ENCODE measurements at places on chromosomes 6 and 20.
A peak's percentile ranks its signal among the peaks of the same experiment; 100 is the strongest.

- peak; percentile 100 for DNase-seq
Measured at GRCh38 chr20:45779011-45779915, 12.4 kb downstream of the WFDC3 start.

- peak; percentile 54 for DNase-seq
Measured at GRCh38 chr6:105300090-105300489, 102.8 kb downstream of the PREP start.

GRCh38 chr20:16284385-16285100 lies 288.7 kb downstream of the KIF16B start:
- DNase-seq: no peak

- no peak for DNase-seq
Measured at GRCh38 chr6:20474874-20475542, 59.2 kb upstream of the CDKAL1 start.

DNA sequence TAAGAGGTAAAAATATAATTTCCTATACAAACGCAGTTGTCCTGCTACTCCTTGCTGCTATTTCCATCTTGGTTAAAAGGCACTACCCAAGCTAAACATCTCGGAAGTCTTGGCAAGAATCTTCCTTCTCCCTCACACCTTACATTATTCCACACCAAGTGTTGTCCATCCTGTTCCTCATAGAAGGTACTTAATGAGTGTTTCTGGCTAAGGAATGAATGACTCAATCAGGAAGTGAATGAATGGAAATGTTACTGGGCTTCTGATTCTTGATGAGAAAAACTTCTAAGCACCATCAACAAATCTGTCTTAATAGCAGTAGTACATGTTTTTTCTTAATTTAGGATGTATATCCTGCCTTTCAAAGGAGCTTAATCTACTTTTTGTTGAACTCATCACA lies 40.6 kb upstream of the RSPO3 start:
- DNase-seq: no peak

DNA sequence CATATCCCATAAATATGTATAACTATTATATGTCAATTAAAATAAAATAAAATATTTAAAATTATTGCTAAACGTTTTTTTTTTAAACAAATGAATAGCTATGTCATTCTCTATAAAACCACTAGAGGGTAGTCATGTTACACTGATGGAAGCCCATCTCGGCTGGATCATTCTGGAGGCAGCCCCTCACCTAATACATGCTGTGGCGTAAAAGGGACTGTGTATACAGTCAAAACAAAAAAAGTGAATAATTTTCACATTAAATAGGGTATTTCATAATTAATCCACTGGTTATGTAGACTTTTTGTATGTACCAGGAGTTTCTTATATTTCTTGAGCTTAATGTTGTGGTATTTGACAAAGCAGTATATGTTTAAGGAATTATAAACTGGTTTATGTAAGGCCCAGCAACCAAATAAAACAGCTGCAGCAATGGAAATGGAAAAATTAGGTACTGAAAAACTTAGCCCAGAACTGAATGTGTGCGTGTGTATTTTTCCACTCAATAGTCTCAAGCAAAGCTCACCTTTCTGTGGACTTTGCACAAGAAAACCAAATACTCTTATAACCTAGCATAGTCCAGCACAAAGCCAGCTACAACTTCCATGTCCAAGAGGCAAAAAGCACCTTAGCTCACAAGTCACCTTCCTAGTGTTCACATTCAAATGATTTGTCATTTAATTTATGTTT lies 81.7 kb downstream of the COL9A1 start:
- DNase-seq: peak; percentile 31

GRCh38 chr6:105499931-105500330 lies 97.0 kb upstream of the PREP start:
- no peak for DNase-seq

DNA sequence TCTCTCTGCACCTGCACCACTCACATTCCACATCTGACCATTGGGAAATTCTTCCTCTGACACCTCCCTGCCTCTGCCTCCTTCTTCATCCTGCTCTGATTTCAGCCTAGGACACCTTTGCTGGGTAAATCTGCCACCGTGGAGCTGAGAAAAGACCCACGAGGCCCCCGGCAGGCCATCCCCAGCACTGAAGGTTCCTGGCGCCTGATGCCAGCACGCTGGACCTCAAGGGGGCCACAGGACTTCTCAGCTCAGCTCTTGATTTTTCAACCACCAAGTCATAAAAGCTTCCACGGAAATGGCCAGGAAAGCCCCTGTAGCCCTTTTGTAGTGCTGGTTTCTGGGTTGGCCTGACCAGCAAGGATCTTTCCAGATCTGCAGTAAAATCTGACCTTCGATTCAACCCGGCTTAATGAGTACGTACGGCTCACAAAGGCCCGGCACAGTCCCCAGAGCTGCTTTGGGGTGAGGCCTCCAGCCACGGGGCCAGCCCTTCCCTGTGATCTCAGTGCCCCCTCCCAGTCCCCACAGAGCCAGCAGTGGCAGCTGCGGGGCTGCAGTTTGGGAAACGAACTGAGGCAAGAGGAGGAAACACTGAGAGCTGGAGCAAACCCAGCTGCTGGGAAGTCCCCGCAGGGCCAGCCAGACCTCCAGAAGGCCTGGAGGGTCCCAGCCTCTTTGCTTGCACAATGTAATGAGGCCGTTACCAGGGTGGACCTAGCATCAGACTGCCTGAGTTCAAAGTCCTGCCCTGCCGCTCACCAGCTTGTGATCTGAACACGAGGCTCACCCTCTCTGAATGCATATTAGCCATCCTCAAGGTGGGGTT lies 157.5 kb downstream of the BMP7 start:
- DNase-seq: no peak

GRCh38 chr20:60759651-60760050 lies 492.4 kb upstream of the CDH4 start:
- DNase-seq: no peak

- no peak for DNase-seq
Measured at GRCh38 chr6:84508334-84508733, 256.1 kb downstream of the TBX18 start.

- peak; percentile 36 for DNase-seq
Measured at GRCh38 chr6:45538641-45539547, 161.2 kb upstream of the SUPT3H start.

DNA sequence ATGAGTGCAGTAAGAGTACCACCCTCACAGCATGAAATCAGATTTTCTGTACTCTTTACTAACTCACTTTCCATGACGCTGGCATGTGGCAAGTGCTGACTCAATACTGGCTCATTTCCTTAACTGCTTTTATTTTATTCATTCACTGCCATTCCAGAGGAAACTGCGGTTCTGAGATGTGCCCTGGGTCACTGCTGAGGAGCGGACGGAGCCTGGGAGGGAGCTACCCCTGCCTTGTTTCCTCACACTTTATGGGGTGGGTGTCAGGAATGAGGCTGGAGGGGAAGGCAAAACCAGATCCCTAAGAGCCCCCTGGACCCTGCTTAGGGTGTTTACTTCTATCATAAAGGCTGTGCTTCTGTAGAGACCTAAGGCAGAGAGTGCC lies 14.4 kb downstream of the NT5E start:
- DNase-seq: peak; percentile 98

DNA sequence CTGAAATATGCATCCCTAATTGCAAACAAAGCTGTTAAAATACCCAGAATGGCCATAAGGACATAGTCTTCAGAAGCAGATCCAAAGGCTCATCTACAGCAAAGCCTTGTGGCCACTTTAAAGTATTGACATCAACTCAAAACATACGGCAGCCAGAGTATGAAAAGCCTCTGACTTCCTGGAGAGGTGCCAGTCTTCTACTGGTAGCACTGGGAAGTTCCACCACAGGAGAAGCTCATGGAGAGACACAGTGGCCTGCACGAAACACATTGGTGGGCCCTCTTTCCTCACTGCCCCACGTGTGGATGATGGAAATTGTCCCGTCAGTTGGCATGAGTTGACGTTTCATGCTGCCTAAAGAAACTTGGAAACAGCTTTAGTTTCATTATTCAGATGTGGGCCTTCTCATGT lies 202.6 kb upstream of the HEY2 start:
- DNase-seq: peak; percentile 5

DNA sequence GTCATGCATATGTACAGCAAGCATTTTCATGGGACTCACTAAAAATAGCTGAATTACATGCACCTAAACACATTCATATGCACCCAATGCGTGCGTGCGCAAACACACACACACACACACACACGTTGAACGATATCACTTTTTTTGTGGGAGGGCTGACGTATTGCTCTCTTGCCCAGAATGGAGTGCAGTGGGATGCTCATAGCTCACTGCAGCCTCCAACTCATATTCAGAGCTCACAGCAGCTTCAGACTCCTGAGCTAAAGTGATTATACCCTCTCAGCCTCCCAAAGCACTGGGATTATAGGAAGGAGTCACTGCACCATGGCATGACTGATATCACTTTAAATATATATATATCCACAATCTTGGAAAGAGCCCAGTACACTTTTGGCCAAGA lies 620.4 kb upstream of the MANEA start:
- DNase-seq: no peak

GRCh38 chr6:11552442-11552841 lies 14.9 kb downstream of the TMEM170B start:
- no peak for DNase-seq

Measured in EH (cell line).